Esophagus mucosa (tissue), 1 donor: ENCODE measurements at places on chromosomes 12 and 14. TPM values are rescaled to one million over a fixed set of nuclear protein-coding genes. Genes with fewer than 3 reads are reported as not detected.

GRCh38 chr12:19846574-19846973 is 407.3 kb downstream of the AEBP2 start:
- ATAC-seq: no peak

- no peak for ATAC-seq
Measured at GRCh38 chr14:34449819-34450541, 12.1 kb downstream of the SPTSSA start.

GRCh38 chr12:133222211-133222610 is 13.5 kb downstream of the ANHX start:
- ATAC-seq: no peak

The APOF gene
- not detected for total RNA-seq

The FIGNL2 gene
- total RNA-seq: 0.16 TPM
